ENCODE measurements at places on chromosomes 2 and 18.

- no peak for DNase-seq
Measured at GRCh38 chr2:33058716-33059470, 112.1 kb downstream of the LTBP1 start.

DNA sequence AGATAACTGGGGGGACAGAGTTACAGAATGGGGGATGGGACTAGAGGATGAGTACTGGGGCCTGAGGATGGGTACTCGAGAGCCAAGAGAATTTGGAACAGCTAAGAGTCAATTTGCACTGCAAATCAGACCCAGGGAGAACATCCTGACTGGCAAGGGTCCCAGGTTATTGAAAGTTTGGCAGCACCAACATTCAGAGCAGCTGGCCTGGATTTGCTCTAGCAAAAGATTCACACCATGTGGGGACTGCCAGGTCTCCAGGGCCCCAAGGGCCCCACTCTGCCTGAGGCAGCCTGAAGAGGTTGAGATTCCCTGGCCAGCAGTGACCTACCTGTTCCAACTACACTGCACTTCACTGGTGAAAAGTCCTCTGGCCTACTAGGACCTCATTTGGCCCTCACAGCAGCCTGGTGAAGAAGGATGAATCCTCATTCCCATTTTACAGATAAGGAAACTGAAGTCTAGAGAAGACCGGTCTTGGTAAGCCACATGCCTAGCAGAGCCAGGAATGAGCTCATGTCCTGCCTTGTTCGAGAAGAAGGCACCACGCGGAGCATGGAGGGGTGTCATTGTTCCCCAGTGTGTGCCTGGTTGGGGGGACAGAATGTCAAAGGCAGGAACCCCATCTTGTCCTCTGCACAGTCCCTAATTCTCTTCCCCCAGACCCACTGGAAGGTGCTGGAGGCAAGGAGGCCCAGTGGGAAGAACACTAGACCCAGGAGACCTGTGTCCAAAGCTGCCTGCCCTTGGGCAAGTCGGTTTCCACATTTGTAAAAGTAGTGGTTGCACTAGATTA lies 258.6 kb downstream of the TNS1 start:
- DNase-seq: no peak

GRCh38 chr2:127254386-127254981 lies 34.4 kb upstream of the CYP27C1 start:
- no peak for DNase-seq

GRCh38 chr2:174729797-174730697 lies 34.2 kb downstream of the CHRNA1 start:
- DNase-seq: peak; percentile 55

DNA sequence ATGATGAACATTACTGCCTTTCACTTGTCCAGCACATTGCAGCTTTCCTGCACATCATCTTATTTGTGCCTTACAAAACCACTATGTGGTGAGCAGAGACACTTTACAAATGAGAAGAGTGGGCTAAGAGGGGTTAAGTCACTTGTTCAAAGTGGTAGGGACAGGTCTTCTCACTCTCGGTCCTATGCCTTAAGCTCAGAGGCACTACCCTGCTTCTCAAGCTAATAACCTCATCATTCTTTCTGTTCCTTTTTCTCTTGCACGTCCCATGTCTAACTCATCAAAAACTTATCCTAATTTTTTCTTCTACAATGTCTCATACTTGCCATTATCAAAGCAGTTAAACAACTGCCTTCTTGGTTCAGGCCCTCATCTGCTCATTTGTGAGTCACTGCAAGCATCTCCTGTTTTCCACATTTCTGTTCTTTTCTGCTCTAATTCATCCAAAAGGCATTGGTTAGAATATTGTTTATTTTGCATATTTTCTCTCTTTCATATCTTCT lies 21.9 kb upstream of the NCOA1 start:
- no peak for DNase-seq

DNA sequence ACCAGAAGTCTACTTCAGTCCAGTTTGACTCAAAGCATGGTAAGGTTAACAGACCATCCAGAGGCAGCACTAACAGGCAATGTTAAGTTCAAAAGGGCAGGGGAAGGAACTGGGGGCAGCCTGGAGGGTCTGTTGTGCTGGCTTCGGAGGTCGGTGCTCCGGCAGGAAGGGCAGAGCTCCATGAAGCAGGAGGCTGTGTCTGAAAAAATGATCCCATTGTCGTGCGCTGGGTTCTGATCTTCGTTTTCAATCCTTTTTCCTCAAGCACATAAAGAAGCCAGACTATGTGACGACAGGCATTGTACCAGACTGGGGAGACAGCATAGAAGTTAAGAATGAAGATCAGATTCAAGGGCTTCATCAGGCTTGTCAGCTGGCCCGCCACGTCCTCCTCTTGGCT lies 21.9 kb upstream of the DLX1 start:
- no peak for DNase-seq

GRCh38 chr2:42545841-42546390 lies 22.5 kb upstream of the MTA3 start:
- no peak for DNase-seq

GRCh38 chr2:12923907-12924610 lies 207.3 kb downstream of the TRIB2 start:
- no peak for DNase-seq

DNA sequence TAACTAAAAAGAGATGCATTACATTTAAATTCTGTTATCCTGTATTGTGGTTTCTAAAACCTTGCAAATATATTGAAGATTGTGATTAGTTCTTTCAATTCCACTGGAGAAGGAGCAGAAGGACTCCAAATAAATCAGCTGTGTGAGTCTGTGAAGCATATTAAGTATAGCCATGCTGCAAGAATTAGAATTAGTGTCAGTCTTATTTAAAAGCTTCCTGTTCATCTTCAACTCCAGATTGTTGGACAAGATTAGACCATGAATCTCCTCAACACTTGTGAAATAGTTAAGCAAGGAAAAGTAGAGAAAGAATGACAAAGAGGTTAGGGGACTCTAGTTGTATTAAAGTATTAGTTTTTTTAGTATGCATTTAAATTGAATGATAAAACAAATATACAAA lies 92.5 kb upstream of the LRP1B start:
- DNase-seq: no peak

GRCh38 chr2:234981197-234982095 lies 29.6 kb downstream of the SH3BP4 start:
- DNase-seq: no peak

GRCh38 chr2:200351815-200352214 lies 45.3 kb downstream of the SPATS2L start:
- DNase-seq: no peak

- DNase-seq: peak; percentile 74
Measured at GRCh38 chr2:172465417-172466334, 38.3 kb downstream of the ITGA6 start.

- no peak for DNase-seq
Measured at GRCh38 chr2:101461381-101461780, 13.5 kb downstream of the RFX8 start.

GRCh38 chr18:32867330-32867729 lies 94.5 kb upstream of the KLHL14 start:
- no peak for DNase-seq

DNA sequence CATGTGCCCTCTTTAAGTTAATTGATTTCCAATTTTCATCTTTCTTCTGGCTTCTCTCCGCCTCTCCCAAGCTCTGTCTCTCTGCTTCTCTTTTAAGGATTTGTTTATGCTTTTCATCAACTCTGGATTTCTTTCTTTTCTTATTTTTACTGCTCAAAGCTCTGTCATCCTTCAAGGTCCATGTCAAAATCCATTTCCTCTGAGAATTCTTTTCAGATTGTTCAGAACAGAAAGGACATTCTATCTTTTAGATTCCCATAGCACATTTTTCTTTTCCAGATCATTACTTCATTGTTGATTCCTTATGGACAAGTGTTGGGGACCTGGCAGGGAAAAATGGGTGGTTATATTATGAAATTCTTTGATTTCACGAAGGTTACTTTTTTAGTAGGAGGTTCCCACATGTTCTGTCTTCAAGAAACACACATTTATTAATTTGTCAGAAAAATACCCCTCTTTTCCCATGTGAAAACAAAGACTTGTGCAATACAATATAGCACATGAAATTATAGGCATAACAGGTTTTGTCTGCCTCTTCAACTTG lies 12.3 kb downstream of the PMAIP1 start:
- no peak for DNase-seq

DNA sequence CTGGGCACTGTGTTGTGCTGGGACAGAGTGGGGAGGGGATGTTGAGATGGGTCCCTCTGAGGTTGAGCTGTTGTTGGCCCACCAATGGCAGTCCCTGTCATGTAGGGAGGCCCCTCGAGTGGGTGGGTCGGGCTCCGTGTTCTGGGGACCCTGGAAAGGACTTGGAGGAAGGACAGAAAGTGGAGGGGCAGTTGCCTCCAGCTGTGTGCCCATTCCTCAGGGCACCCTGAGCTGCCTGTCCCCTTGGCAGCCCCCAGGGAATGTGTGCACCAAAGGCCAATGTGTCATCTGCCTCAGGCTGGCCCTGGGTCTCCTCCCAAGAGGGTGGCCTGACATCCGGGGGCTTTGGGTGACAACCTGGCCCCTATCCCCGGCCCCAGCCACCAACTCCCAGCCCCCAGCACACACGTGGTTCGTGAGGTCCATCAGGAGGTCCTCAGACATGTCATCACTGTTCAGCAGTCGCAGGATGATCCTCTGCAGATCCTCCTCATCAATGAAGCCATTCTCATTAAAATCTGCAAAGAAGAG lies 57.7 kb downstream of the CIB4 start:
- no peak for DNase-seq

GRCh38 chr18:66103550-66103949 lies 352.7 kb downstream of the CDH7 start:
- DNase-seq: no peak

DNA sequence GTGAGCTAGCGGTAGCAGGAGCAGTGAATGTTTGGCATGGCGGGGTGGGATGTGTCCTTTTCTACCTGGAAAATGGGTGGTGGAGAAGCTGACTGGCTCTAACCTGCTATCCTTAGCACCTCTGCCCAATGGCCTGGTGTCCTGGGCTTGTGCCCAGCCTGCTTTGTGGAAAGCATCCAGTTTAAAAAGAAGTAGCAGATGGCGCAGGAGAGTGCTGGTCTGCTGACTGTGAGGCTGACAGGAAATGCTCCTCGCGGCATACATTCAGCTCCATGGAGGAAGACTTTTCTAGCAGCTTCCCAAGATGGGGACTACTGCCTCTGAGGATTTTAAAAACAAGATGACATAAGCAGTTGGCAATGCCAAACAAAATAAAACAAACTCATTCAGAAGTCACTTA lies 56.2 kb upstream of the LYPD6B start:
- DNase-seq: no peak

GRCh38 chr18:3345885-3346284 lies 84.0 kb downstream of the MYL12B start:
- no peak for DNase-seq

- no peak for DNase-seq
Measured at GRCh38 chr2:235024931-235025773, 73.3 kb downstream of the SH3BP4 start.

DNA sequence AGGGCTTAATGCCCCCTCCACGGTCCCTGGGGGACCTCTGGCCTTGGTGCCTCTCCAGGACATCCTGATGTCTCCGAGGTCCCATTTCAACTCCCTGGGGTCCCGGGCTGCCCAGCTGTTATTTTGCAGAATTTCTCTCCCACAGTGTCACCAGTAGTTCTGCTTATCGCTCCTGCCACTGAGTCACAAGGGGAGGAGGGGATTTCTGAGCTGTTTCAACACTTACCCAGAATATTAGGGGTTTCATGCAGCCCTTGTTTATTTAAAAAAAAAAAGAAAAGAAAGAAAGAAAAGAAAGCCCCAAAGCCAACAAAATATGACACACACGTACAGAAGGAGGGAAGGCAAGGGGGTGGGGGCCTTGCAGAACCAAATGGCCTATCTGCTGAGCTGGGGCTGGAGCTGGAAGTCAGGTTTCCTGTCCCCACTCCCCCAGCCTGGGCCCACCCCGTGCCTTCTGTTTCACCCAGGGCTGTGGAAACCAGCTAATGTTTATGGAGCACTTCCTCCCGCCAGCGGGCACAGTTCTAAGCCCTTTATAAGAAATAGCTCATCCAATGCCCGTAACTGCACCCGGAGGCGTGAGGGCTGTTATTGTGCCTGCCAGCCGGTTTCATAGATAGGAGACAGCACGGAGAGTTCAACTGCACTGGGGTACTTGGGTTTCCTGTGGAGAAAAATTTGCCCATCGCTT lies 8.4 kb upstream of the ARID5A start:
- peak; percentile 68 for DNase-seq

GRCh38 chr2:173982918-173983317 lies 17.7 kb upstream of the SP3 start:
- no peak for DNase-seq

Measured in activated naive CD4-positive, alpha-beta T cell treated with anti-CD3 and anti-CD28 coated beads, Interleukin-2, amount 50 U/mL, for 16 hours (primary cell).